ENCODE measurements at places on chromosomes 7 and 10.

- DNase-seq: no peak
These were observed 16.0 kb downstream of the GRIFIN start for GRCh38 chr7:2460188-2460587.

DNA sequence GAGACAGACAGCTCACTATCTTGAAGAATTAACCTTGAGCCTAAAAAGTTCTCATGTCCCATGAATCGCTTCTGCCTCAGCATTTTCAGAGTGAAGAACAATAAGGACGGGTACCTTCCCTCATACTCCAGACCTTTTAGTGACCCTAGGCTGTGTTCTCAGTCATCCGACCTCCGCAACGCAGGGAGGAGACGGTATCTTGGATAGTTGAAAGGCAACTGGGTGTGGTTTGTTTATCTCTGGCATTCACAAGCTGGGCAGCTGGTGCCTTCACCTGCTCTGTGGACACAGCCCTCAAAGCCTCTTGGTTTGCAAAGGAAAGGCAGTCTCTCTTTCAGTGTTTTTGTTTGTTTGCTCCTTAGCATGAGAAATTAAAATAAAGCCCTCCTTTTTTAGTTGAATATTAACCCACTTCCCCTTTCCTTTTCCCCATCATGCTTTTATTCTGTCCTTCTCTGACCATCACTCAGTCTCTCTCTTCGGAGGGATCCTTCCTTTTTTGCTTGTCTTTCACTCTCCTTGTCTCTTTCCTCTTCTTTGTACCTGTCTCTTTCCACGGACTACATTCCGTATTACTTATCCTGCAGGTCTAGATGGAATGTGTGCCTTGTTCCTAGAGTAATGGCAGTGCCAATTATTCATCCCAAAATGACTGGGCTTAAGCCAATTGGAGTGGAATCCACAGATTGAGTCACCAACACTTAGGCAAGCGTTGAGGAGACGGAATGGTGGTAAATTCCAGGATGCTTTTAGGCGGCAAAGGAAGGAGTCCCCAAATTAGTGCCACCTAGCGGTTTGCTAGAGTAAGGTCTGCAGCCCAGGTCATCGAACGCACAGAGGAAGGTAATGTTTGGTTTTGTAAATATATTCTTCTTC, 45.8 kb downstream of the PRR15 start:
- no peak for DNase-seq

- no peak for DNase-seq
These were observed at the start of gene GTF2I for GRCh38 chr7:74657692-74658177. Gene GTF2I, plus strand, starts transcription at chr7:74657718. Its CDS starts 31,411 bp downstream, at chr7:74689129.

- DNase-seq: no peak
These were observed 85.7 kb upstream of the BET1 start for GRCh38 chr7:94089806-94090205.

GRCh38 chr10:43265799-43266721, 805 bp downstream of the RASGEF1A start:
- no peak for DNase-seq

- DNase-seq: no peak
These were observed 80.9 kb upstream of the DYNC1I1 start for GRCh38 chr7:95691464-95691863.

- no peak for DNase-seq
These were observed 250.3 kb upstream of the NFE2L3 start for GRCh38 chr7:25901658-25902057.

DNA sequence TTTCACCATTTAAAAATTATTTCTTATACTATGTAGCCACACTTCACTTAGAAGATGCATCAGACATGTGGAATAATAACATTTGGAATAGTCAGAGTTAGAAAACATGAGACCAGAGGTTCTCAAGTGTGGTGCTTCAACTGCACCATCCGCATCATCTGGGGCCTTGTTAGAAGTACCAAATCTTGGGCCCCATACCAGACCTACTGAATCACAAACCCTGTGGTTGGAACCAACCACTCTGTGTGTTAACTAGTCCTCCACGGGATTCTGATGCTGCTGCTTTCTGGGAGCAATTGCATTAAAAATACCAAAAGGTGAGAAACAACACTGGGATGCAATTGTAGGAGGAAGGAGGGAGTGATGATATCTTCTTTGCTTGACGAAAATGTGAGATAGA, 125.2 kb downstream of the GNAT3 start:
- DNase-seq: no peak

GRCh38 chr7:84985073-84985784, 201.6 kb downstream of the SEMA3D start:
- DNase-seq: no peak

DNA sequence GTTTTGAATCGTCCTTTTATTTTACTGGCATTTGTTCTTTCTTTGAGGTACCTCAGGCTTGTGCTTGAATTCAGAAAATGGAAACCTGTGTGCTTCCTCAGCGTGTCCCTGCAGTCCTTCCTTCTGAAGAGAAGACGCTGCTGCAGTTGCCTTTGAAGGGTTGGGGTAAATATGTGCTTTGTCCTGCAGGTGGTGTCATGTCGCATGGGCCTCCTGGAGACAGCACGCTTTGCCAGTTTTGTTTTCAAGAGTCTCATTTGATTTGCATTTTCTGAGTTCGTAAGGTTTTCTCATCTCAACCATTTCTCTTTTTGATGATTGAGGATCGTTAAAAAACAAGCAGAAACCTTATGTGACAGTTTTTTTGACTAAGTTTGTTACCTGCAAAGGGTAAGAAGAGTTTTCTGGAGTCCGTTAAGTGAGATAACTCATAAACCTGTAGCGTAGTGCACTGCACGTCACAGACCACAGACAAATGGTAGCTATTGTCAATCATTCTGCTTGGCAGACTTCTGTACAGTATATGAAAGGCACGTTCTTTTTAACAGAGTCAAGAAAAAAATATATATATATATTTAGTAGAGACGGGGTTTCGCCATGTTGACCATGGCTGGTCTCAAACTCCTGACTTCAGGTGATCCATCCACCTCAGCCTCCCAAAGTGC, 57.0 kb downstream of the CDC123 start:
- DNase-seq: no peak

DNA sequence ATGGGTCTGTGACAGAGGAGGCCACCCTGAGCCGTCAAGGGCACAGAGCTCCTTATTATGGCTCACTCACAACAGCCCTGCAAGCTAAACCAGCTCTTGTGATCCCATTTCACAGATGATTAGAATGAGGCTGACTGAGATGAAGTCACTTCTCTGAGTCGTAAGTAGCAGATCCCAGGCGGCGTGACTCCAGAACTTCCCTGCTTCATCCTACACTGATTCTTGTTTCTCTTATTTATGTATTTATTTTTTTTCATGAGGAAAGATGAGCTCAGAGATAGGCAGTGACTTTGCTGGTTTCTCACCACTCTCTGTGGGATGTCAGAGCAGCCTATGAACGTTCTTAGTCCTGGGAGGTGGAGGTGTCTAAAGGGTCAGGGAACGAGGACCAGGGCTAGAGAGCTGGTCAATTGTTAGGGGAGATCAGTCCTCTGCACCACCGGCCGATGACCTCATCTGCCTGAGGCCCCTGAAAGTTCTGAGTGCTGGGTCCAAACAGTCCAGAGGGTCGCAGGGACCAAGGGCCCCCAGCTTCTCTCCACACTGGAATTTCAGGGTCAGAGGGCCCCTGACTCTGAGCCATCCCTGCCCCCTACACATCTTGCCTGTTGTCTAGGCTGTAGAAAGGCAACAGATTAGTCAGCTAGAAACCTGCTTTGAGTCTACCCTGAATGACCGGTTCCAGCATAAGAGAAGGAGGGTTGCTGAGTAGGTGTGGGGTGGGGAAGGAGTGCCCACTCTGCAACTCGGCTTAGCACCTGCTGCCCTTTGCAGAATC, 17.9 kb downstream of the CLRN3 start:
- DNase-seq: no peak

GRCh38 chr10:20616918-20617810, 279.9 kb downstream of the NEBL start:
- DNase-seq: no peak

DNA sequence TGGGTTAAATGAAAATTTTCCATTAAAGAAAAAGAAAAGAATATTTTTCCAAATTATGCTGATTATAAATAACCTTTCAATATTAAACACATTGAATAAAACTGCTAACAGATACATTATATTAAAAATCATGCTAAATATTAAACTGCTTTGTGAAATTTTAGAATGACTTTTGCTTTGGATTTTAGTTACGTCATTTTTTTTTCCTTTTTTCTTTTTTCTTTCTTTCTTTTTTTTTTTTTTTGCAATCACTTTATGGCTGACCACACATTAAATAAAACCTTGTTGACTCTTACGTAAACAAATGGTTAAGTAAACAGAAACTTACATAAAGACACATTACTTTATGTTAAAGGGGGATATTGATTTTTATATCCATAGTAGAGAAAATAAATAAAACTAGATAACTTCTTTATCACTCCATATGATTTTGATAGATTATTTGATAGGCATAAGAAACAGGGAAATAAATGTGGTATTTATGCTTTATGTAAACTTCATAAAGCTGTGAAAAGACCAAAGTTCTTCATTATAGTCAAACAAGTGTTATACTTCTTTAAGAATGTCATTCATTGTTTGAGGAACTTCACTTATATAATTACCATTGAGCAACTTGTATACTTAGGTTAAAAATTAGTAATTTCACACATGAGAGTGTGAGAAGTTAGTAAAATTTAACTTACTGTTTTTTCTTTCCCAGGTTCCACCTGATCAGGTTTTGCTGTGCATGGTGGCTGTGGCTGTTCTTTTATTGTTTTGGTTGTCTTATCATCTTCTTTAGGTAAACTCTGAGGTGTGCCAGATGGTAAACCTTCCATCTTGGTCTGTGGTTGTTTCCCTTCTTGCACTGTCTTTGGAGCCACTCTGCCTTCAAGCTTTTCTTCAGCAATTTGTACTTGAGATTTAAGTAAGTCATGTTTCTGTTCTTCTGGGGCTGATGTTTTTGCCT, 197.3 kb downstream of the PCLO start:
- no peak for DNase-seq

- DNase-seq: no peak
These were observed 29.0 kb upstream of the ADAM12 start for GRCh38 chr10:126417220-126417825.

DNA sequence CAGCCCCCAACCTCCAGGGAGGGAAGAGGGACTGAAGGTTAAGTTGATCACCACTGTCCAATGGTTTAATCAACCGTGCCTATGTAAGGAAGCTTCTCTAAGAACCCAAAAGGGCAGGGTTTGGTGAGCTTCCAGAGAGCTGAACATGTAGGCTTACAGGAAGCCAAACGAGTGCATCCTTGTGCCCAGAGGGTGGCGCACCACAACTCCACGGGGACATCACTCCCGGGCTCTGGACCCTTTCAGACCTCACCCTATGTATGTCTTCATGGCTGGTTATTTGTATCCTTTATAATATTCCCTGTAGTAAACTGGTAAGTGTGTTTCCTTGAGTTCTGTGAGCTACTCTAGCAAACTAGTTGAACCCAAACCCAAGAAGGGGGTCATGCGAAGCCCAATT, 11.5 kb upstream of the NFKB2 start:
- no peak for DNase-seq

GRCh38 chr7:151313857-151314256, 27.8 kb upstream of the NUB1 start:
- DNase-seq: no peak

- no peak for DNase-seq
These were observed 21.1 kb downstream of the STARD3NL start for GRCh38 chr7:38199154-38199553.

- DNase-seq: no peak
These were observed 24.7 kb downstream of the DAGLB start for GRCh38 chr7:6422926-6423632.

- DNase-seq: no peak
These were observed 615.1 kb downstream of the ZWINT start for GRCh38 chr10:55746002-55746401.

DNA sequence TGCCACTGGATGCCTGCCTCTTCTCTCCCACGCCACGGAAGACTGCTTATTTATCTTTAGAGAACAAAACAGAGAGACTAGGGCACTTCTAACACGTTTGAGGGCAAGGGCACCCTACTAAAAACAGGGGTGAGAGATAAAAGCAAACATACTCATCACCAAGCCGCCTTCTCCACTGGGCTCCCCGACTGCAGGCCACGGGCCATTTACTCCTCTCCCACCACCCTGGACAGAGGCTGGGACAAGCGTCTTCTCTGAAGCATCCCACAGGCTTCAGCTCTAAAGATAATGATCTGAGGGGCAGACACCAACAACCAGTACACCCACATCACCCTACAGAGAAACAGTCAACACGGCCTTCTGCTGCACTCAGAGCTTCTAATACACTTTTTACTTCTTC, 78.7 kb downstream of the CYTH3 start:
- no peak for DNase-seq

GRCh38 chr7:47762207-47762606, 180.3 kb upstream of the TNS3 start:
- no peak for DNase-seq

GRCh38 chr10:44311563-44312051, 73.3 kb downstream of the CXCL12 start:
- DNase-seq: no peak

DNA sequence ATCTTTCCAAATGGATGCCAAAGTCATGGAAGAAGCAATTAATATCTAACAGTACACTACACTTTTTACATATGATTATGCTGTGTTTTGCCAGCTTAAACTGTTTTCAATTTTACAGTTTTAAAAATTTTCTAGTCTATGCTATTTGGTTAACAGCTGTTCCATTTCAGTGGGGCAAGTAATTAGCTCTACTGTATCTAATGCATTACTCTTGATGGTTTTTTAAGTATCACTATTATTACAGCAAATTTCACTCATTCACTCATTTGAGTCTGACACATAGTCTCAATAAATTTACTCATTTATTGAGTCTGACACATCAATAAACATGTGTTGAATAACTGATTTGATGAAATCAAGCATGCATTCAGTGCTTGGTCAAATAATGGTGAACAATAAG, 155.8 kb downstream of the RNF133 start:
- no peak for DNase-seq

DNA sequence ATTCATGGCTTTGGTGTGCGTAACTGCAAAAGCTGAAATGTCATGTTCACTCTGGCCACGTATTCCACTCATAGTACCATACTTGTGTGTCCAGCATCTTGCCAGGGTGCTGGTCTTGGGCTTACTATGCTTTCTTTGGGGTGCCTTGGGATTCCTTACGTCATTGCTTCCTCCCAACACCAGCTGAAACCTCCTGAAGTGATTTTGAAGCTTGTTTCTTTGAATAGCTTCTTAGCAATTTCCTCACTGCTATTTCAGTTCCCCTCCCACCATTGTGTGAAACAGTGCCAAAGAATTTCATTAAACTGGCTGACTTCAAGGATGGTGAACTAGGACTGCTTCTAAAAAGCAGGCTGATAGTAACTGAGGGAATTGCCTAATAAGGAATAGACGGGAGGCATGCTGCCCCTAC, 36.9 kb downstream of the ENTPD1 start:
- no peak for DNase-seq

- DNase-seq: no peak
These were observed 26.7 kb upstream of the USP6NL start for GRCh38 chr10:11638055-11638698.

All from stimulated activated CD4-positive, alpha-beta T cell treated with anti-CD3 and anti-CD28 coated beads, Interleukin-12 subunit alpha, Interleukin-12 subunit beta, amount 100 ng/mL, for 48 hours (primary cell).